ENCODE measurements at places on chromosomes 1 and 21. TPM values are rescaled to one million over a fixed set of nuclear protein-coding genes. Genes with fewer than 3 reads are reported as not detected.

Gene TYW3
- 29.7 TPM for total RNA-seq

GRCh38 chr1:57072401-57073110, 106.7 kb upstream of the C8B start:
- peak; percentile 45 for DNase-seq

DNA sequence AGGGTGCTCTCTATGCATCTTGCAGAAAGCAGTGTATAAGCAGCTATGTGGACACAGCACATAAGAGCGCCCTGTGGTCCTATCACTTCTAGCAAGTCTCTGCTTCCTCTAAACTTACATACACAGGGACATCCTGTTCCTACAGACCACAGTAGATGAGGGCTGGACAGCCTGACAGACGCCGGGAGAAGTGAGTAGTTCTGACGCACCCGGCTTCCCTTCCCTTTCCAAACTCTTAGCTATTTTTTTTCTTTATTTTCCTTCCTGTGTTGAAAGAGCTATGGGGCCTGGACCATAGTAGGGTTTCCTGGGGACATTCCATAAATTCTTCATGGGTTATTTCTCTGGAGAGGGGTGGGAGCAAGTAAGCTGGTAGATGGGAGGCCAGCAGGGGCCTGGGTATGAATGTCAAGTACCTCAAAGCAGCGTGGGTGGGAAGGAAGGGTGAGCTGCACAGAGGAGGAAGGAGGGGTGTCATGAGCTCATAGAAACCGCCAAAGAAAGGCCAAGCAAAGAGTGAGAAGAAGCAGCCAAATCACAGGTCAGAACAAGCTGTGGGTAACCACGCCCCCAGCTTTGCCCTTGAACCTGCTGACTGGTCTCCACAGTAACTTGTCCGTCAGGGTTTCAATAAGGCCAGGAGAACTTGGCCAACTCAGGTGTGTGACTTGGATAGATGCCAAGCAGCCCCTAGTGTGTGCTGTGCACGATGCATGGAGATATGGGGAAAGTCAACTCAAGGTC, 36.6 kb downstream of the PLXNA2 start:
- peak; percentile 54 for DNase-seq

DNA sequence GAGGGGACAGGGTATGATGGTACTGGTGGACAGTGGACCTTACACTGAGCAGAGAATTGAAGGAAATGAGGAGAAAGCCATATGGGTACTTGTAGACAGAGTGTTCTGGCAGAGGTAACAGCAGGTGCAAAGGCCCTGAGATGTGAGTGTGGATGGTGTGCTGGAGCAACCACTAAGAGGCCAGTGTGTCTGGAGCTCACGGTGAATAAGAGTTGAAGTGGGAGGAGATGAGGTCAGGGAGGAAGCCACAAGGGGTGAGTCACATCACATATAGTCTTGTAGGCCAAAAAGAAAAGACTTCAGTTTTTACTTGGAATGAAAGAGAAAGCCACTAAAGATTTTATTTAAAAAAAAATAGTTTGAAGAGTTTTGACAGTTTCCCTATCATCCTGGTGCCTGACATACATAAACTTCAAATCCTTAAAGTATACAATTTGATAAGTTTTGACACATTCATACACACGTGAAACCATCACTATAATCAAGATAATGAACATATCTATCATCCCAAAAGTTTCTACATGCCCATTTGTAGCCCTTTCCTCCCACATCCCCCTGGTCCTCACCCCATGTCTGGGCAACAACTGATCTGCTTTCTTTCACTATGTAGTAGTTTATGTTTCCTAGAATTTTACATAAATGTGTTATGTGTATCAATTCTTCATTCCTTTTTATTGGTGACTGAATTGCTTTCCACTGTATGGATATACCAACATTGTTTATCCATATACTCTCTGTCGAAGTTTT, 148.4 kb downstream of the GPATCH2 start:
- DNase-seq, result no peak

GRCh38 chr1:224387302-224387912, 30.7 kb downstream of the CNIH4 start:
- no peak for DNase-seq

DNA sequence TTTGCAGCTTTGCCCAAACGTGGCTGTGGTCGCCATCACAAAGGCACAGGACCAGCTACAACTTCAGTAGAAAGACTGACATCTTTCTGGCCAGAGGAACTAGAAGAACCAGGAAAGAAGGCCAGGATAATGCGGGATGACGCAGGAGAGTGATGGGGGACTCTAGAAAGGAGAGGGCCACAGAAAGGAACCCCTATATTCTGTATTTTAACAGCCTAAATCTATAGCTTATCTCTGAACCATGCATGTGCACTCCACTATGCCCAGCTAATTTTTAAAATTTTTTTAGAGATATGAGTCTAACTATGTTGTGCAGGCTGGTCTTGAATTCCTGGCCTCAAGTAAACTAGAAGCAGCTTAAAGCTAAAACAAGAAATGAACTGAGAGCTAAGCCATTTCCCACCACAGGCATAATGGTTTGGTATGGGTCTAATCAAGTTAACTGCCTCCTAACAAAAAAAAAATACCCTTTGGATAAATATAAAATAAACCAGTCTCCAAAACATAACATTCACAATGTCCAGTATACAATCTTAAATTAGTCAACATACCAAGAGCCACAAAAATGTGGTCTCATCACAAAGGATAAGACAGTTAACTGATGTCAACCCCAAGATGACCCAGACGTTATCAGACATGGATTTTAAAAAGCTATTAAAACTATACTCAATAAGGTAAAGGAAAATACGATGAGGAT, 18.0 kb downstream of the LTN1 start:
- DNase-seq, result no peak

Gene FBXO2
- 0.61 TPM for total RNA-seq

Data from A673 (cell line).